ENCODE measurements at places on chromosomes 13 and 19.

- no peak for DNase-seq
Measured at GRCh38 chr19:41767115-41767514, 11.8 kb downstream of the CEACAM6 start.

DNA sequence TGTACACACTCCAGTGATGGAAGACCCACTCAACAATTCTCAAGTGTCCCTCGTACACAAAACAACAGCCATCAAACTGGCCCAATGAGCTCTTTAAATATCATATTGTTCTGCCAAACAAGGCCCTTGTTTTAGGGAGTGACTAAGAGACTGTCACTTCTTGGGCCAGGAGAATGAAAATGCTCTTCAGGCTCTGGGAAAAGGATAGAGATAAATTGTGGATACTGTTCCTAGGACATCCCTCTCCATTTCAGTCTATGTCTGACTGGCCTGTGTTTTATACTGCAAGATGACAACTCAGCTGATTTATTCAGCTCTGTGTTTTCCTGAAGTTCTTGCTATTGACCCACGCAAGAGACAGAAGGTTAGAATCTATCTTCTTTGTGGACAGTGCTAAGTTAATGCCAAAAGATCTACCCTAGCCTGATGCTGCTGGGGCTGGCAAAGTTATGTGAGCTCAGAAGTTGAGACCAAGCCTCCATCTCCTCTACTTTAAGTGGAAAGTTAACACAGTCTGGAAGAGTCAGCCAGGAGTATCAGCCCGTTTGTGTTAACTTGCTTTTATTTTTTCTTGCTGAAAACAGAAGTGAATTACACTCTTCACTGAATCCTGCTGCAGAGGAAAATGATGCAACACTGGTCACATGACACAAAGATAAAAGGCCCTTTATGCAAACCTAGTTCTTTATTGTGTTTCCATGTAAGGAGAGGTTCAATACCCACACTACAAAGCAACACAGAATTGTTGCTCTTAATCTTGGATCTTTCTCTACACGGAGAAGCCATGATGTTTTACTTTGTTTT, 14.6 kb downstream of the FRY start:
- DNase-seq: no peak

GRCh38 chr13:73428137-73428536, 369.3 kb downstream of the KLF5 start:
- no peak for DNase-seq

- DNase-seq: no peak
Measured at GRCh38 chr19:8681345-8682029, 17.1 kb downstream of the ACTL9 start.

DNA sequence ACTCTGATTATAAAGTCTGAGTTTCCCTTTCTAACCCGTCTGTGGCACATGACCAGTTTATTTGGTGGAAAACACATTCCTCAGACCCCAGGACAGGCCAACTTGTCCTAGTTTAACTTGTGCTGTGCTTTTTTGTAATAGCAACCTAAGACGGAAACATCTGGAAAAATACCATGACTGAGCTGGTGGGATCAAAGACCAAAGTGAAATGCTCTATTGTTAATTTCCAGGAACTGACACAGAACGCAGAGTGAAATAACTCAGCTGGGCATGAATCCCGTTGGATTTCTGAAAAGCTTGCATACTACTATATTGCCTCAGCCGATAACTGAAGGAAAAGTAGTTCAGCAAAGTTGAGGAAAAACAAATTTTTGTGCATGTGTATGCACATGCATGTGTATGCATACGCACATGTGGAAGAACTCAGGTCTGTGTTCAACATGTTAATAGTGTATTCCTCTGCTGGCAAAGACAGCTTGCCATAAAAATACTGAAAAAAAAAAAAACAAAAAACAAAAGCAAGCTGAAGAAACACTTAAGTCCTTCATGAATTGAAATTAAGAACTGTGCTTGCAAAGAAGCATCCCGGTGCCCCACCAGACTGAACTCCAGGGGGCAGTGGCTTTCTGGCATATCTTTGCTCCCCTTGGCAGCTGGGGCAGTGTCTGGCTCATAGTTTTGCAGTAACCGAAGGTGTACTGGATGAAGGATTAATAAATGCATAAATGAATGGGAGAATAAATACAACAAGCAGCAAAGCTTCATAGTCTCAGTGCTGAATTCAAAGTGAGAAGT, 187.8 kb downstream of the LHFPL6 start:
- DNase-seq: peak; percentile 11

DNA sequence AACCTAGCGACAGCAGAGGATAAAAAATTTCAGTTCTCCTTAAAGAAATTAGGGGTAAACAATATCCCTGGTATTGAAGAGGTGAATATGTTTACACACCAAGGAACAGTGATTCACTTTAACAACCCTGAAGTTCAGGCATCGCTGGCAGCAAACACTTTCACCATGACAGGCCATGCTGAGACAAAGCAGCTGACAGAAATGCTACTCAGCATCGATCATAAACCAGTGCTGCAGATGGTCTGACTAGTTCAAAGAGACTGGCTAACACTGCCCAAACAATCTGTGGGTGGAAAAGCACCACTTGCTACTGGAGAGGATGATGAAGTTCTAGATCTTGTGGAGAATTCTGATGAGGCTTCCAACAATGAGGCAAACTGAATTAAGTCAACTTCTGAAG, 19.9 kb upstream of the ACOD1 start:
- no peak for DNase-seq

DNA sequence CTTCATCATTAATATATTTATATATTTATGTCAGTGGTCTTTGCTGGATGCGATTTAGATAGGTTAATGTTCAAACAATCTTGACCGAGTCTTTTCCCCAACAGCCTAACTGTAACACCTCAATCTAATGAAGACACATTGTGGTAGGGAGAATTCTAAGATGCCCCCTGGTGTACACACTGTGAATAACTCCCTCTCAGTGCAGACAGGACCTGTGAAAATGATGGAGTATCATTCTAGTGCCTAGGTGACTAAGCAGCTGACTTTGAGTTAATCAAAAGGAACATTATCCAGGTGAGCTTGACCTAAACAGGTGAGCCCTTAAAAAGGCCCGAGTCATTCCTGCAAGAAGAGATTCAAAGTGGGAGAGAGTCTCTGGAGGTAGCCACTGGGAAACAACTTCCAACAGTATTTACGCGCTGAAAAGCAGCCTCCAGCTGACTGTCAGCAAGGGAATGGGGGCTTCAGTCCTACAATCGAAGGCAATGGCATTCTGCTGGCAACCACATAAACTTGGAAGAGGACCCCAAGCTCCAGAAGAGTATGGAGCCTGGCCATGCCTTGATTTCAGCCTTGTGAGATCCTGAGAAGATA, 28.0 kb upstream of the KBTBD7 start:
- peak; percentile 15 for DNase-seq

DNA sequence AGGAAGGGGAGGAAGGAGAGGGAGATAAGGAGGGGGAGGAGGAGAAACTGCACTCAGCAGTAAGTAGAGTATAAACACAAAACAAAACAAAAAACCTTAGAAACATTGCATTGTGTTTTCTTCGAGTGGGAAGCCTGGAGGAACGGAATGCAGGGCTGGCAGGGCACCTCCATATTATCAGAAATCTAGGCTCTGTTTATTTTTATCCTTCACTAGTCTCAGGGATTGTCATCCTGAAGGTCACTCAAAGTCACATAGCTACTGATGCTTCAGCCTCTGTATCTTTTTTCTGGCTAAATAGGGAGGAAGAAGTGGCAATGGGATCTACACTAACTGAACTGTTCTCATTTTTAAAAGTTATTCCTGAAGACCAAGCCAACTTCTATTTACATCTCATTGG, 467.8 kb downstream of the KCTD12 start:
- DNase-seq: no peak
